ENCODE measurements at places on chromosomes 11 and 22. TPM values are rescaled to one million over a fixed set of nuclear protein-coding genes. Genes with fewer than 3 reads are reported as not detected.

Gene MMP11
- total RNA-seq: 0.21 TPM

Gene CSNK2A3
- total RNA-seq: 1.7 TPM

Gene ELF5
- not detected for total RNA-seq

Gene FAT3
- total RNA-seq: 0.35 TPM

Gene KMT5B
- 20.4 TPM for total RNA-seq

Gene OR2AG2
- total RNA-seq: not detected

Gene OR10D3
- not detected for total RNA-seq

Gene SLC6A5
- total RNA-seq: not detected

Gene TMPRSS4
- total RNA-seq: not detected

Gene SMC1B
- total RNA-seq: 0.03 TPM

Gene UPK3A
- total RNA-seq: not detected

Gene MYEOV
- 123 TPM for total RNA-seq

Gene FCHSD2
- 8.3 TPM for total RNA-seq
